ENCODE measurements at places on chromosomes 2 and 18. TPM values are rescaled to one million over a fixed set of nuclear protein-coding genes. Genes with fewer than 3 reads are reported as not detected.

- peak; percentile 61 for DNase-seq
Measured at GRCh38 chr18:13455960-13456481, 237.5 kb downstream of the LDLRAD4 start.

DNA sequence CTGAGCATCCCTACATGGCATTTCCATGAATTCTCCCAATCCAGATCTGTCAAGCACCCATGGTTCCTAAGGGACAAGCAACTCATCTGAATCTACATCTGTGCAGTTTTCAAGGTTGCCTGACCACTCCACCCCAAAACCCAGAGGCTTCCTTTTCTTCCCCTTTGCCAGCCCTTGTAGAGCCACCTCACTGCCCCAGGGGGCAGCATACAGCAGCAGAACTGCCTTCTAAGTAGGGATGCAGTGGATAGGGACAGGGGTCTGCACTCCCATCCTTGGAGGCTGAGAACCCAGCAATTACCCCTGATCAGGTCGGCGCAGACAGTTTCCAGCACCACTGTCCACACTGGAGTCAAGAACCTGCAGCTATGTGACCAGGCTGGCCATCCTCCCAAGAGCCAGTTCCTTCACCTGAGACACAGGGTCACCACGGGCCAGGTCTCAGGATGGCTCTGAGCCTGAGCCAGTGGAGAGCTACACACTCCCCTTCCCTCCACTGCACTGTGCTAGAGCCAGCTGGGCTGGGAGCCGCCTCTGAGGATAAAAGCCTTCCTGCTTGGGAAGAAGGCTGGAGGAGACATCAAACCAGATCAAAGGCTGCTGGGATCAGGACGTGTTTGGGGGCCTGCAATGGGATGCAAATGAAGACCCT lies 283.1 kb downstream of the CELF4 start:
- no peak for DNase-seq

DNA sequence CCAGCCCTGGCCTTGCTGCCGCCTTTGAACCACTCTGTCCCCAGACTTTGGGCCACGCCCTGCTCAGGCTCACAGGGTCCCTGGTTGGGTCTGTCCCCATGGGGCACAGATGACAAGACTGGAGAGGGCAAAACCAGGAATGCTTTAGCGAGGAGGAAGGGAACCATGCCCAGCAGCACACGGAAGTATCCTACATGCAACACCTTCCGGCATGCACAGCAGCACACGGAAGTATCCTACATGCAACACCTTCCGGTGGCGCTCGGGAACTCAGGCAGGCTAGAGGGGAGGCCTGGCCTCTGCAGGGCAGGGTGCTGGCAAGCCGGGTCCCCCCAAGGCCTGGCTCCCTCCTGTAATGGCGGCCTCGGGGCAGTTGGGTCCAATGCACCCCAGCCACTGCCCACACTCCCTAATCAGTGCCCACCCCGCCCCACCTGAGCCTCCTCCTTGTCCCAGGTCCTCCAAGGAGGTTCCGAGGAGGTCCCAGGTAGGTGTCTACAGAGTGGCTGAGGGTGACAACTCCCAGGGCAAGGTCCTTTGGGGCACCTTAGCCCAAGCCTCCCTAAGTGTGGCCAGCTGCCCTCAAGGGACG lies 33.6 kb upstream of the SNED1 start:
- no peak for DNase-seq

- no peak for DNase-seq
Measured at GRCh38 chr2:226086190-226086589, 686.7 kb downstream of the NYAP2 start.

DNA sequence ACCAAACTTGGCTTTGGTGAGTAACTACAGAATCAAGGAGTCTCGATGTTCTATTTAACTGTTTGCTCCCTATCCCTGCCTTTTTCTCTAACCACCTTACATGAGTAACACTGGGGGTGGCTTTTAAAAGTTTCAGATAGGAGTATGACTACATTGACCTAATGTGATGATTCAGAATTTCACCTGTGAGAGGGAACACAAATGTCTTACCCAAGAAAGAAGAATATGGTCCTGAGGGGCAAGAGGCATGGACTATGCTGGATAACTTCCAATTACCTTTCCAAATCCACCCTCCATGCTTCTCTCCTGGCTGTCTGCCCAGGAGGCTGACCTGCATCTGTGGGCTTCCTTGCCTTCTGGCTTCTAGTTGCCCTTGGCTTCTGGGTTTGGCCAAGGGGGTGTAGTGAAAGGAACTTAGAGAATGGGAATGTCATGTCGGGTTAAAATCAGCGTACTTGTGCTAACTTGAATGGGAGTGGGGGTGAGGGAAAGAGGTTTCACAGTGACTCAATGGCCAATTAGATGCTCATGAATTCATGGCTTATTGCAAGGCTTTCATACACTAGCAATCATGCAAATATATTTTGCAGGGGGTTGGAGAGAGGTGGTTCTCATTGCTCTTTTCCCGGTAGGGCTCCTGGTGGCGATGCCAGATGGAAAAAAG lies 5.3 kb upstream of the IL36G start:
- DNase-seq, result no peak

Gene HSBP1L1
- 2.3 TPM for total RNA-seq

Gene AFF3
- 69.8 TPM for total RNA-seq

Data from cerebellum (tissue), 4 donors.